ENCODE measurements at places on chromosomes 4 and X.
A peak's percentile ranks its signal among the peaks of the same experiment; 100 is the strongest.

GRCh38 chrX:153348421-153348820 is 14.5 kb downstream of the ZNF275 start:
- no peak for DNase-seq

DNA sequence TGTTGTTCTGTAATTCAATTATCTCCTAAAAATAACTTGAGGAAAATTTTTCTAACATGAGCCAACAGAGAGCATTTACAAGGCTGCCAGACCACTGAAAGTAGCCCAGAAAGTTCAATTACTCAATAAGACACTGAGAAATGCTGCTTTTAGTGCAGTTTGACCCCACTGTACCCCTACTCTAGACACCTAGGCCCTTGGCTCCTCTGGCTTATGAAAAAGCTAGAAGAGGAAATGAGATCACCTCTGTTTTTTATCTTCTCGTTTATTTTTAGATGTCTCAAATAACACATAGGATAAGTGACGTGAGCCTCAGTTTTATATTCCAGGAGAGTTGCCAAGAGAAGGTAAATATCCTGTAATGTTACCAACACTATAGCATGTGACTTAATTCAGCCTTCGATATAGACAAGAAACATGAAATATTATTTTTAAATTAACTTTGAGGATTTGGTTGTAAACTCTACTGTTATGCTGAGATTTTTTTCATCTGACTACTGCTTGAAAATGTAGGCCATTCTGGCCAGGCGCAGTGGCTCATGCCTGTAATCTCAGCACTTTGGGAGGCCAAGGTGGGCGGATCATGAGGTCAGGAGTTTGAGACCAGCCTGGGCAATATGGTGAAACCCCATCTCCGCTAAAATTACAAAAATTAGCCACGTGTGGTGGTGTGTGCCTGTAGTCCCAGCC is 24.4 kb downstream of the TNIP3 start:
- no peak for DNase-seq

DNA sequence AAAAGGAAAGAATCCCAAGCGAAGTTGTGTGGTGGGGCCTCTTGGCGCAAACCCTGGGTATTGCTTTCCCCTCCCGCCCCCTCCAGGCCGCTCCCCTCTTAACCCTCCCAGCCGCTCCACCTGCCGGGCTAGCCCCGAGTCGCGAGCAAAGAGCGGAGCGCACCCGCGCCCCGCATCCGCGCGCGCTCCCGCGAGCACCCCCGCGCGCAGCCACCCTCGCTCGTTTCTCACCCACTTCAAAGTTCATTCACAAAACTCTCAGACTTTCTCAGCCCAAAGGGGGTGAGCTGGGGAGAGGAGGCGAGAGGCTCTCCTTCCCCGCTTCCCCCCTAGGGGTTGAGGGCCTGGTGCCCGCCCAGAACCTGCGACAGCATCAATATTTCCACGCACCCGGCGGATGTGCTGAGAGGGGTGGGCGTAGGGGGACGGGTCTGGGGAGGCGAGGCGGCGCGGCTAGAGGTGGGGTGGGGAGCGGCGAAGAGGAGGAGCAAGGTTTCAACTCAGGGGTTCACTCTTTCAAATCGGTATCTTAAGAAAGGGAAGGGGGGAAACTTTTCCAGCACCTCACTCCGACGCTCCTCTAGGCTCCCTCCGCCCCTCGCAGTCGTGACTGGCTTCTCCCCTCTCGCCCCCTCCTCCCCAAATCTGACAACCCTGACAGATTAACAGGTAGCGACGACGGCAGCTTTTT is 1.8 kb downstream of the MAML3 start:
- peak; percentile 60 for DNase-seq

GRCh38 chrX:48590203-48591103 is 6.8 kb upstream of the WDR13 start:
- peak; percentile 8 for DNase-seq

GRCh38 chrX:41634284-41634683 is 54.5 kb upstream of the GPR34 start:
- DNase-seq: peak; percentile 81

GRCh38 chr4:184362396-184362795 is 112.0 kb downstream of the IRF2 start:
- DNase-seq: no peak

GRCh38 chr4:139189972-139190371 is 13.0 kb upstream of the ELF2 start:
- DNase-seq: no peak

DNA sequence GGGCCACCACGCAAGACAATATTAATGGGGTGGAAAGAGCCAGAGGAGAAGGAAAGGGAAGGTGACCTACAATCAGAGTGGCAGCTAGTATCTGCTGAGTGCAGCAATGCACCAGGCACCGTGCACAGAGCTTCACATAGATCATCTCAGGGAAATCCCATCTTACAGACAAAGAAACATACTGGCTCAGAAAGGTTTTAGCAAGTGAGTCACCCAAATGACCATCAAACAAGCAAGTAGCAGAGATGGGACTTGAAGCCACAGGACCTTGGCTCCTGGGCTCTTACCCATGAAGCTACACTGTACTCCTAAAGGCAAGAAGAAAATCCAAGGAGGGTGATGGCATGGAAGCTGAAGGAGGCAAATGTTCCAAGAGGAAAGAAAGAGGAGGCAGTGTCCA is 6.8 kb downstream of the ANXA5 start:
- no peak for DNase-seq

GRCh38 chr4:66633477-66633876 is 911.8 kb downstream of the CENPC start:
- DNase-seq: no peak

- no peak for DNase-seq
These were observed 930.5 kb downstream of the ADGRL3 start for GRCh38 chr4:62130637-62131036.

- DNase-seq: peak; percentile 78
These were observed 142.4 kb upstream of the ANKRD50 start for GRCh38 chr4:124854968-124855367.

GRCh38 chrX:22128961-22129360 is 96.8 kb downstream of the PHEX start:
- DNase-seq: no peak

Data from MV-4-11 (cell line).